Stimulated activated naive CD4-positive, alpha-beta T cell (primary cell): ENCODE measurements at places on chromosomes 12 and 14.

GRCh38 chr14:49865431-49865859 lies 12.9 kb upstream of the NEMF start:
- peak; percentile 47 for DNase-seq

- DNase-seq: peak; percentile 31
Observed at GRCh38 chr14:98198385-98198784, 1073.6 kb downstream of the BCL11B start.

- no peak for DNase-seq
Observed at GRCh38 chr12:111454716-111455447, 49.2 kb downstream of the SH2B3 start.

GRCh38 chr14:20614038-20614840 lies 23.1 kb upstream of the RNASE12 start:
- DNase-seq: no peak

DNA sequence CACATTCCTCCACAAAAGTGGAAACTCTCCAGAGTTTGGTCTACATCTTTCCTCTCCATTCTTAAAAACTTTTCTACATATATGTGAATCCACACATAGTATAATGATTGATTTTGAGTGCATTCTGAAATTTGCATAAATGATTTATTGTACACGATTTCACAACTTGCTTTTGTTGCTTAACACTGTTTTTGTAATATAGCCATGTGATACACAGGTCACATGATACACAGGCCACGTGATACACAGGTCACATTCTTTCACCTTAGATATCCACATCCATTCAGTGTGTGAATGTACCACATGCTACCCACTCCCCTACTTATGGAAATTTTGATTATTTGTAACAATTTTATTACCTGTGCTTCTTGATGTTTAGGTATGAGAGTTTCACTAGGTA lies 319.1 kb downstream of the ZFP36L1 start:
- DNase-seq: no peak

DNA sequence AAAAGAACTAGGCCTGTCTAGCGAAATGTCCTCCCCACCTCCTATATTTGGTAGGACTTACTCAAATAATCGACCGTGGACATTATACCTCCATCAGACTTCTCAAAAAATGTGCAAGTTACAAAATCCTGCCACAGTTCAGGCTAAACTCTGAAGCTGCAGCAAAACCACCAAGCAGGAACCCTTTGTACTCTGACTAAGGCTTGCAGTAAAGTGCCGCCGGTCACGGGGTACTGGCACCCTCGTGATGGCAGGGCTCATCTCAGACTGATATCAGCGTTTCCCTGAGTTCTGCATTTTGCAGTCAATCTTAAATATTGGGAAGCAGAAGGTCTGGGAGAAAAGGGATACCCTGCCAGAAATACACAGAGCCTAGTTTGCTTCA lies 17.1 kb downstream of the SLC11A2 start:
- peak; percentile 55 for DNase-seq

DNA sequence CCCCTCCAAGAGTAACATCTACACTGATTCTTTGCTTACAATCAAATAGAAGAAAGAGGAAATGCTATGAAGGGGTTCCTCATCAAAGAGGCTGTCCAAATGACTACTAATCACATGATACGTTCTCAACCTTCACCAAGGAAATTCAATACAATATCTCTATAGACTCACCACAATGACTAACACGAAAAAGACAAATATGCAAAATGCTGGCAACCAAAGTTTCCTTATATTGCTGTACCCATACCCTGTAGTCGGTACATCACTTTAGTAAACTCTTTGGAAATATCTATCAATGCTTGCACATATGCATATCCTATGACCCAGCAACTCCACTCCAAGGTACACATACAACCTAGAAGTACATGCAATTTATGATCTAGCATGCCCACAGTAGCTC lies 1296.6 kb downstream of the AACS start:
- DNase-seq: no peak

GRCh38 chr12:55663391-55663790 lies 26.7 kb downstream of the OR10P1 start:
- no peak for DNase-seq

DNA sequence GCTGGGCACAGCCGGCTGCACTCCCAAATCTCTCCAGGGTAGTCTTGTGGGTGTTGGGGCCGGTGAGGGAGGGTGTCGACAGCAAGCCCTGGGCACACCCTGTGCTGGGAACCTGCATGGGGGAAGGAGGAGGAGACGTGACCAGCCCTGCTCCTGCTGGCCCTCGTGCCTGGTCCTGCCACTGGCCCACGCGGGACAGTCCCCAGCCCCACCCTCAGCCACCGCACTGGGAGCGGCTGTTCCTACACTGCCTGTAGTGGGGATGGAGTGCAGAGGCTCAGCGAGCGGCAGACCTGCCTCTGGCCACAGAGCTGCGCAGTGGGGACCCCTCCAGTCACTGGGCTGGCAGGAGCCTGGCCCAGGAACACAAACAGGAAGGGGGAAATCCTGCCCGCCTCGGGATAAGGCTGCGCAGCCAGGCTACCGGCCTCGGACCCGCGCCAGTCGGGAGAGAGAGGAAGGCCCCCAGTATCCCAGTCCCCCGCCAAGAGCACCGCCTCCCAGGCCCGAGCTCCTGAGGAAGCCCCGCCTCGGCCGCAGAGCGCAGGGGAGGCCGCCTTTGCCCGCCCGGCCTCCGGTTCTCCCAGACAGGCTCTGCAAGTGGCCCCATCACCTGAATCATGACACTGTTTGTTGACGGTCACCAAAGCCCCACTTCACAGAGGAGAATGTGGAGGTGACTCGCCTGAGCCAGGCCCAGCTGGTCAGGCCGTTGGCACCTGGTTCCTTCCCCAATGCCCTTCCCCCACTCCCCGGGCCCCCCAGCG lies 10.6 kb downstream of the AHNAK2 start:
- DNase-seq: no peak

DNA sequence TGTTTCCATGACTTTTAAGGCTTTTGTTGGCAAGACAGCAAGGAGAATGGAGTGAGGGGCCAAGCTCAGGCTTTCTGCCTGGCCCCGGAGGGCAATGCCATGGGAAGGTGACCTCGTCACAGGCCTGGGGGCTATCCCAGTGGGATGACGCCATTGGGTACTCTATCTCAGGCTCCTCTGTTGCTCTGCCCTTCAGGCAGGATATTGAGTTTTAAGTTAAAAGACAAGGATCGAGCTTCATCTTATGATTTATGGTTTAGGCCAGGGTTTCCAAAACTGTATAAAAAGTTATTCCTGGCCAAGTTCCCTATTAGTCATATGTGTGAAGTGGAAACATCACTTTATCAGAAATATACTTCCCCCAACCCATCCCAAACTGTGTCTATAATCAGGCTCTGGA lies 127.7 kb downstream of the ZFP36L1 start:
- DNase-seq: no peak

- DNase-seq: peak; percentile 15
Observed at GRCh38 chr12:123713398-123713797, 1.2 kb downstream of the ATP6V0A2 start.

GRCh38 chr12:102425109-102426039 lies 55.0 kb downstream of the IGF1 start:
- DNase-seq: no peak

GRCh38 chr12:47785887-47786661 lies 13.0 kb downstream of the SLC48A1 start:
- DNase-seq: no peak

- DNase-seq: no peak
Observed at GRCh38 chr14:22466491-22466890, 122.5 kb downstream of the DAD1 start.

DNA sequence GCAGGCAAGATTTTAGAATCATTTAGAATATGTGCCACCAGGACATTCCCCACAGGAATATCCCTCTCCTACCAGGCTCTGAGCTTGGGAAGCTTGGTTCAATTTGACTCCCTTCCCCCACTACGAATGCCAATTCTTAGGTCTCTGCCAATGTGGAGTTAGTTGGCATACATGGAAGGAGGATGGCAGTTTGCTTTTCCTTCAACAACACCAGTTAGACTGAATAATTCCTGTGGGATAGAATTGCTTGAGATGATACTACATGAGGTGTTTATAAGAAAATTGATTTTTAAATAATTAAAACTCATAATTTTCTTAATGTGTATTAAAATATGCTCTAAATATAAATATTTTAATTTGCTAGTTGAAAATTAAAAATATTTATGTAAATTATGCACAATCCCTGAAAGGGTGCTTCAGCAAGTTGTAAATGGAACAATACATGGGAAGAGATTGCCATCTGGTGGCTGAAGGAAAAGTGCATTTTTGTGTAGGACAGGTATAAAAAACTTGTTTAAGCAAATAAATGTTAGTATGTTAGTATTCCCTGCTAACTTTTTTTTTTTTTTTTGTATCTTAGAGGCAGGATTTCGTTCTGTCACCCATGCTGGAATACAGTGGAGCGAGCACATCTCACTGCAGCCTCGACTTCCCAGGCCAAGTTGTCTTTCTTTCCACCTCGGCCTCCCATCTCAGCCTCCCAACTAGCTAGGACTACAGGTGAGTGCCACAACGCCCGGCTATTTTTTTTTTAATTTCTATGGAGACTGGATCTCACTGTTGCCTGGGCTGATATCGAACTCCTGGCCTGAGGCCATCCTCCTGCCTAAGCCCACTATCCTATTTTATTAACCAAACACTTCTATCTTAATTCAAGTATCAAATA lies 25.8 kb upstream of the STRAP start:
- DNase-seq: peak; percentile 64

- DNase-seq: no peak
Observed at GRCh38 chr14:39880106-39880695, 448.0 kb upstream of the FBXO33 start.

DNA sequence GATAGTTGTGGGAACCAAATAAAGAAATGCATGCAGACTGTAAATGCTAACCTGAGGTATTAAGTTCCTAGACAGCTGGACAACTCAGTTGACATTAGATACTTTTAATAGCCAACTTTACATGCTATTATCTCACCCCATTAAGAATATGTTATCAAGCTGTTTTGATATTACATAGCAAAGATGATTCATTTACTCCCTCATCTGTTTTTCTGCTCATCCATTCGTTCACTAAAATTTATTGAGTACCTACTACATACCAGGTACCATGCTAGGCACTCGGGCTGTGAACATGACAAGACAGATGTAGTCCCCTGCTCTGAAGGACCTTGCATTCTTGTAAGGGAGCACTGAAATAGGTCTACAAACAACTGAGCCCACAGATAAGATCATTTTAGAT lies 192.4 kb downstream of the DACT1 start:
- DNase-seq: no peak

DNA sequence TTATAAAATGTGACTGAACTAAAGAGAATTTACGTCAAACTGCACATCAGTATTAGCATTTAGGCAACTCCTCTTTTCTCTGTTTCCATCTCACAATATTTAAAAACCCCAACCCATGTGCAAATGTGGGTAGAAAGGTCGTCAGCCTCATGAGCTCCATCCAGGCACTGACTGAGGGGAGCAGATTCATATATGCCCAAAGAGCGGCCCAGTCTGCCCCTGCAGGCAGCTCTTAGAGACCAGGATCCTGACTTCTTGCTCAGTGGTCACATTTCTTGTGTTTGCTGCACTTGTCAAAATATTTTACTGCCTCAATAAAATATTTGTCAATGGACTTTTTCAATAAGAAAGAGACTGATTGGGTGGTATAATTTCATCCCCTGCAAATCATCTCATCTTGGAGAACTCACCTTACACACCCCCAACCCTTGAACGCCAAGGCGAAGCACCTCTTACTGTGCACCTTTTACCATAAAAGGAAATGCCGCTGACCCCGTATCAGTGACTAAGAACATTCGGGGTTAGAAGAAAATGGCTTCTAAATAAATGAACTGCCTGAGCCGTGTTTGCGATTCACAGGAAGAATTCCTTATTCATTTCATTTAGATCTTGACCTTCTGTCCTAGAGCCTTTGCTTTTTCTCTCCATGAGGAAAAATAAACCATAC lies 418.8 kb downstream of the BCL11B start:
- DNase-seq: no peak

DNA sequence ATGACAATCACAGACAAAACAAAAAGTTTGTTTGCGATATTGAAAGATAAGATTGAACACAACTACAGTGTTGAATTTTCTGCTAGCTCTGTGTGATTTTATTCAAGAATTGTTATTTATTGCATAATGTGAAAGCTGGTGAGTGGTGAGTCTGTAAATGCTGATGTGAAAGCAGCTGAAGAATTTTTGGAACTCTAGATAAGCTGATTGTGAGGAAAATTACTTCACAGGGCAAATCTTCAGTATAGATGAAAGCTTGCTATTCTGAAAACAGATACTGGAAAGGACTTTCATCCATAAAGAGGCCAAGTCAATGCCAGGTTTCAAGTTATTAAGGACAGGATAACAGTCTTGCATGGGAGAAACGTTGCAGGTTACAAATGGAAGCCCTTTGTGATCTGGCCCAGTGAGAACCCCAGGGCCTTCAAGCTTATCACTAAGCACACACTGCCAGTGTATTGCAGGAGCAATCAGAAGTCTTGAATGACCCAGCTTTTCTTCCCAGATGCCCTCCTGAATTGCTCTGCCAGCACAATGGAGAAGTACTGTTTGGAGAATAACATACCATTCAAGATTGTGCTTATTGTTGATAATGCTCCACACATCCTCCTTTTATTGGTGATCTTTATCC lies 153.7 kb downstream of the PCNX1 start:
- DNase-seq: no peak

GRCh38 chr12:80190001-80190400 lies 90.7 kb downstream of the OTOGL start:
- DNase-seq: no peak

GRCh38 chr12:66979251-66979650 lies 289.9 kb upstream of the CAND1 start:
- no peak for DNase-seq

DNA sequence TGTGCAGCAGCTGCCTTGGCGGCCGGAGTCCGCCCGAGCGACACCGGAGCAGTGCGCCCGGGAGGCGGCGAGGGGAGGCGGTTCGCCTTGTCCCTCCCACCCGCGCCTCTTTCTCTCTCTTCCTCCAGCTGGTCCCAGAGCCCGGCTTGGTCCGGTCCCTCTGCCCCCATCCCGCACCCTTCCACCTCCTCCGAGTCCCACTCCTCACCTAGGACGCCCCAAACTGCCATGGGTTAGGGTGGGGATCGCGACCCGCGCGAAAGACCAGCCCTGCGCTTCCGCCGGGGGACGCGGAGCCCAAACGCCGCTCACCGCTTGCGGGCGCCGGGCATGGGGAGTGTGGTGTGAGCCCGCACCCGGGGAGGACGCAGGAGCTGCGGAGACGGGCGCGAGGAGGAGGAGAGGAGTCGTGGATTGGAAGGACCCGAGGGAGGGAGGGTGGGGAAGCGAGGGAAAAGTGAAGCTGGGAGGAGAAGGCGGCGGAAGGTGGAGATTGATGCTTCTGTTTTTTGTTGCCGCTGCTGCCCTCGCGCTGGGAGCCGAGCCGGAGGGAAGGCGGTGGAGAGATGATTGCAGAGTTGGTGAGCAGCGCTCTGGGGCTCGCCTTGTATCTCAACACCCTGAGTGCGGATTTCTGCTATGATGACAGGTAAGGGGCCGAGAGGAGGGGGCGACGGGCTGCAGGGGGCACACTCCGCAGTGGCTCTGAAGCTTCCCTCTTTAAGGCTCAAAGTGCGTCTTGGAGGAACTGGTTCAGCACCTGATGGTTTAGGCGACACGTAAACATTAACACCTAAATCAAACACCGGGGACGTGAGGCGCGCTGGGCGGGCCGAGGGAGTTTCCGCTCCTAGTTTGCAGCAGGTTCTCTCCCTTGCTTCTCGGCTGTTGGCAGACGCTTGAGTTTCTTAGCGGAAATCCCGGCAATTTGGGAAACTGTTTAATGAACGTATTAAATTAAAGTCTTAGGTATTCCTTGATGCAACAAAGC lies 610 bp downstream of the TMTC2 start:
- DNase-seq: peak; percentile 68

- peak; percentile 67 for DNase-seq
Observed at GRCh38 chr12:546920-547845, 87.4 kb downstream of the B4GALNT3 start.
